Left cardiac atrium (tissue), 4 donors: ENCODE measurements at places on chromosomes 1 and 21.

GRCh38 chr1:10789803-10790702 is 6.4 kb downstream of the CASZ1 start:
- DNase-seq = no peak

DNA sequence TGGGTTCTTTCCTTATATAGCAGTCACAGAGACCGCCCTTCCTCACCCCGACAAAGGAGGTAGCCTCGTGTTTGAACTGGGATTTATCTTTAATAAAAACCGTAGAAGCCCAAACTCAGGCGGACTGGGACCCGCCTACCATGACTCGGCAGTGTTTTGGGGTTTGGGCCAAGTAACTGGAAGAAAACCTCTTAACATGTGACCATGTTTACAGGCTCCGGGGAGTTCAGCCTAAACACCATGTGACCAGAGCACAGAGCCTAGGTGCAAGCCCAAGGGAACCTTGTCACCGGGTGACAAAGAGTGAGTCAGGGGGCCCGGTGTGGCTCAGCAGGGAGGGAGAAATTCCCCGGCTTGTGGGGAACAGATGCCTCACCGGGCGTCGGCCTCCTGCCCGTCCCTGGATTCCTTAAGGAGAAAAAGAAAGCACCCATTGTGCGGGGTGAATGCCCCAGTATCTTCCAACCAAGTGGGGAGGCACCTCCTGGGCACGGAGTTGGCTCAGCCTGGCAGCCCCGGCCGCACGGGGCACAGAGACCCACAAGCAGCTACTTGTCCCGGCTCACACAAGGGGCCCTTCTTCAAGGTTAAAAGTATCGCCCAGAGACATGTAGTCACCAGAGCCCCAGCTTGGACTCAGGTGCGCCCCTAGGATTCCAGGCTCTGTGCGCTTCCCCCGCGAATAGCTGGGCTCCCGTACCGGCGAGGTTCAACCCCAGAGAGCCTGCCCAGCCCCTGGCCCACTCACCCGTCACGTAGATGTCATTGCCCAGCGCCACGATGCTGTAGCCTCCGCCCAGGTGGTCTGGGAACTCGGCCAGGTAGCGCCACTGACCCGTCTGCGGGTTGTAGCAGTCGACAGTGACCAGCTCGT is 1.4 kb downstream of the KLHL21 start:
- DNase-seq = peak; percentile 79

DNA sequence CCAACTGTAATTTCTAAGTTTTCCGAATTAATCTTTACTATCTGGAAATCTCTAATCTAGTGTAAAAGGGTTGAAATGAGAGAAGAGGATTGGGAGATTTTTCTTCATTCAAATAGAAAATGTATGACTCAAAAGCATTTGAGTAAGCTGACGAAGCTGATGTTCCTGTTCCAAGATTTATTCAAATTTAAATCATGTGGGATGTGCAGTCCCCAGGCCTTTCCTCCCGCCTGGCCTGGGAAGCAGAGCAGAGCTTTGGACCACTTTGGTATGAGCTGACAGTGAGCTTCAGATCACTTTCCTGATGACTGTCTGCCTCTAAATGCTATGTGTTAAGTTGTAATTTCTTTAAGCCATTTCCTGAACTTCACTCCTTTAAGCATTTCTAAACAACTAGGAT is 192.0 kb downstream of the DHRS3 start:
- DNase-seq = no peak

- DNase-seq = no peak
These were observed 5.9 kb upstream of the ATP1A2 start for GRCh38 chr1:160109686-160110085.

- peak; percentile 45 for DNase-seq
These were observed 511 bp downstream of the DNTTIP2 start for GRCh38 chr1:93878501-93878888.

DNA sequence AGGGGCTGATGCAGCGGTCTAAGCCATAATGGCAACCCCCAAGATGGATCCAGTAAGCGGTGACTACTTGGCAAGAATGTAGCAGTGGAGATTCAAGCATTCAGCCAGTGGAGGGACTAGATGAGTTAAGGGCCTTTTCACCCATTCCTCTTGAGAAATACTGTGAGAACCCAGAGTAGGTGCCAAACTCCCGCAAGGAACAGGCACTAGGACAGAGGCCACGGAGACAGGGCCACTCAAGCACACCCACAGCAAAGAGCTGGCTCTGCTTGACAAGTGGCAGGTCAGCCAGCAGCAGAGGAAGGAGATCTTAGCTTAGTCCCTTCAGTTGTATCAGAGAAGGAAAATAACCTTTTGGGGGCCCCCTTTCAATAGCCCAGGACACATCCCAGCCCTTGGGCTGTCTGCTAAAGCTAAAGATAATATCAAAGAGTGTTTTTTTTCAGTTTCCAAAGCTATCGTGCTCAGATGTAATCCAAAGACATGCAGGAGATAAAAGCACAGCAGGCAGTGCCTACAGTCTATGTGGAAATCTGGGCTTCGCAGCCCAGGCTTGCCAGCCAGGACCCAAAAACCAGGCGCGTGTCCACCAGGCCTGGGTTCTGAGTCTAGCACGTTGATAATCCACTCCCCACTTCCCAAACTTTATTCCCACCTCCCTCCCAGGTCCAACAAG is 62.0 kb upstream of the GOLT1A start:
- no peak for DNase-seq

GRCh38 chr1:235021321-235021720 is 107.3 kb downstream of the TOMM20 start:
- DNase-seq = no peak

GRCh38 chr1:199657449-199657848 is 370.1 kb upstream of the NR5A2 start:
- DNase-seq = no peak

DNA sequence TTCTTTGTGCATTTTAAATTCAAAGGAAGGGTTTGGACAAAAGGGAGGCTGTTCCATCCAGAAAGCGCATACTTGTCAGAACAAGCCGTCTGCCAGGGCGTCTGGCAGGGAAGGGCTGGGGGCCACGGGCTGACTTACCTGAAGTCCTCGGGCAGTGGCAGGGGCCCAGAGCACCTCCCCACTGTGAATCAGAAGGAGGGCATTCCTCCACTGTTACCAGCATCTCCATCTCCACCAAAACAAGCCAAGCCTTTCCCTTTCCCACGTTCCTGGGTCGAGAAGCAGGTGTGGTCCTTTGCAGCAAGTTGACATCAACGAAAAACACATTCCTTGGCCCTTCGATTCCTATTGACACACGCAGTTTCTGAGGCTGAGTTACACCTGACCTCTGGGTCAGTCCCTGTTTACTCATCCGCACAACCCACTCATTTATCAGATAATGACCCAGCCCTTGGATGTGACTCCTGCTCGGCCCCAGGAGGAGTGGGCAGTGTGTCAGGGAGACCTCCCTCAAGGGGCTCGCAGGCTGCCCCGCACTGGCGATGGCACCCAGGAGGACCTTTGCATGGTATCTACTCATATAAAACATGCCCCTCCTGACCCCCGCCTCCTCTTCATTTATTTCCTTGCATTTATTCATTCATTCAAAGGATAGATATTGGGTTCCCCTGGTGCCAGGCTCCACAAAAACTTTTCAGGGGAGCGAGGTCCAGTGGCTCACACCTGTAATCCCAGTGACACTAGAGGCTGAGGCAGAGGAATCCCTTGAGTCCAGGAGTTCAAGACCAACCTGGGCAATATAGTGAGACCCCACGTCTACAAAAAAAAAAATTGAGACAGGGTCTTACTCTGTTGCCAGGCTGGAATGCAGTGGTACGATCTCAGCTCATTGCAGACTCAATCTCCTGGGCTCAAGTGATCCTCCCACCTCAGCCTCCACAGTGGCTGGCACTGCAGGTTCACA is 60.2 kb downstream of the TOMM20 start:
- no peak for DNase-seq

DNA sequence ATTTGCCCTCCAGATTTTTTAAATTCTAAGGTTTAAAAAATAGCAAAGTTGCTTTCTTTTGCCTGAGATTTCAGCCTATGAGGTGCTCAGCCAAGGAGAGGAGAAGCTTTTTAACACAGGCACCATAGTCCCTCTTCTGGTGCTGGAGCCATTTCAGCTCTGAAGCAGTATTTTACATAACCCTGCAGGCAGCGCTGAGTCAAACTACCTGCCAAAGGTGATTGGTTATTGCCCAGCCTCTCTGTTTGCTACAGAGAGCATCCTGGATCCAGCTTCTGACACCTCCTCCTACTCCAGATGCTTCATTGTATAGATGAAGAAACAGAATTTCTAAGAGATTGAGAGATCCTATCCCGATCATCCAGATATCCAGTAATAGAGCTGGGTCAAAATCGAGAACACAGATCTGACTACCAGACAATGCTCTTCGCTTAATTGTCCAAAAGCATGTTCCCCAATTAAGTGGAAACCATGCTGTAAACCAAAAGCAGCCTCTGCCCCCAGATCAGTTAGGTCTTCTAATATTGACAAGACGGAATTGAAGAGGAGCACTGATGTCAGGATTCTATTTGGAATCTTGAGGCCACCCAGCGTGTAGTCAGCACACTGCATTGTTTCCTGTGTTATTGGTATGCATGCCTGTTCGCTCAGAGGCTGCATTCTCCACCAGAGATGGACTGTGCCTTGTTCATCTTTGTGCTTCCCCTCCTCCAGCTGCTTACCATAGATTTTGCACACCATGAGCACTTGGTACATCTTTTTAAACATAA is 22.1 kb downstream of the RGS8 start:
- no peak for DNase-seq

DNA sequence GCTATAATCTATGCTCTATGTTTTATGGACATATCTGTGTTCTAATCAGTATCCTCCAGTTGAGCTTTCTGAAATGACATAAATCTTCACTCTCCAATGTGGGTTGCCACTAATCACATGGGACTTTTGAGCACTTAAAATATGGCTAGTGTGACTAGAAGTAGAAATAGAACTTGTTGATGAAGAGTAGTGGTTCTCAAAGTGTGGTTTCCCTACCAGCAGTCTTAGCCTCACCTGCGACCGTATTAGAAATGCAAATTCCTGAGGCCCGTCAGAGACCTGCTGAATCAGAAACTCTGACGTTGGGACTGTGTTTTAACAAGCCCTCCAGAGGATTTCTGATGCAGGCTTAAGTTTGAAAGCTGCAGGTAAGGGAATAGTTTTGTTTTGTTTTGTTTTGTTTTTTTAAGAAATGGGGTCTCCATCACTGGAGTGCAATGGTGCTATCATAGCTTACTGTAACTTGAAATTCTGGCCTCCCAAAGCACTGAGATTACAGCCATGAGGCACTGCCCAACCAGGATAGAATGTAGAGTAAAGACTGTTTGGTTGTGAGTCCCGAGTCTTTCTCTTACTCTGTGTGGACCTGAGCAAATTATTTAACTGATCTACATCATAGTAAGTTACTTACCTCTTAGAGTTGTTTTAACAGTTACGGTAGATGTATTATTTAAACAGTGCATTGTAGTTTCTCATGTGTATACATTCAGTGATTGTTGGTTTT is 21.7 kb downstream of the GLRX2 start:
- DNase-seq = no peak

DNA sequence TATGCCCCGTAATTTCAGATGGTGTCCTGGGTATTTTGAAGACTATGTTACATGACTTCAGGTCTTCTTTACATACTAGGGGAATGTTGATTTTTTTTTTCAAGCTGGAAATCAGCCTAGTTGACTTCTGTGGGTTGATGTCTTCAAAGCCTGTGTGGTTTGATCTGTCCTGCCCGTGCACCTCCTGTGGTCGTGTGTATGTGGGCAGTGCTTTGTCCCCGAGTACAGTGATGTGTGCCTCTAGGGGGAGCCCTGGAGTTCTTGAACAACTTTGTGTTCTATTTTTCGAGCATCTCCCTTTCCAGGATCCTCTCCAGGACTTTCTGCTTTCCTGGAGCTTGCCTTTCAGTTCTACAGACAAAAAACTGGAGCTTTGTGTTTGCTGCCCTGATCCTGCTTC is 28.9 kb downstream of the OBSCN start:
- DNase-seq = peak; percentile 60

GRCh38 chr1:184433956-184434502 is 47.2 kb downstream of the C1orf21 start:
- no peak for DNase-seq

- DNase-seq = no peak
These were observed 190.7 kb upstream of the KIAA0040 start for GRCh38 chr1:175383239-175383638.

- no peak for DNase-seq
These were observed 2.1 kb upstream of the LCE2C start for GRCh38 chr1:152673016-152673415.

- no peak for DNase-seq
These were observed 27.1 kb downstream of the GBP2 start for GRCh38 chr1:89098857-89099256.

GRCh38 chr1:226424221-226425003 is 16.5 kb upstream of the PARP1 start:
- no peak for DNase-seq

DNA sequence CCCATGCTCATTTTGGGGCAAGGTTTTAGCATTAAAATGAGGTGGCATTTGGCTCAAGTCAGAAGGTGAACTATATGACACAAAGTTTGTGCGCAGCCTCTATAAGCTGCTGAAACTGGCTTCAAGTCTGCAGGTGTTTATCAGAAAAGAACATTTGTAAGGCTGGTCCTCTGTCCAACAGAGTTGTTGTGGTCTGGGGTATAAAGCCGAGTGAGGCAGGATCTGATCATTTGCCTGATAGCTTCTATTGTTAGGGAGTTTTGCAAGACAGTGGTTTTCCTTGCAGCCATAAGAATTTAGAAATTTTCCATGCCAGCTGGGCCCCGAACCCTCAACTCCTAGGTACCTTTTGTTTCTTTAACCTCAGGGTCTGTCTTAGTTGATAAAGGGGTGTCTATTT is 130.8 kb downstream of the PGBD5 start:
- DNase-seq = no peak

GRCh38 chr1:87757676-87758075 is 429.0 kb downstream of the LMO4 start:
- DNase-seq = no peak

GRCh38 chr1:67860776-67861175 is 27.5 kb upstream of the GNG12 start:
- DNase-seq = no peak

- no peak for DNase-seq
These were observed 570 bp upstream of the VASH2 start for GRCh38 chr1:212949771-212950170.

DNA sequence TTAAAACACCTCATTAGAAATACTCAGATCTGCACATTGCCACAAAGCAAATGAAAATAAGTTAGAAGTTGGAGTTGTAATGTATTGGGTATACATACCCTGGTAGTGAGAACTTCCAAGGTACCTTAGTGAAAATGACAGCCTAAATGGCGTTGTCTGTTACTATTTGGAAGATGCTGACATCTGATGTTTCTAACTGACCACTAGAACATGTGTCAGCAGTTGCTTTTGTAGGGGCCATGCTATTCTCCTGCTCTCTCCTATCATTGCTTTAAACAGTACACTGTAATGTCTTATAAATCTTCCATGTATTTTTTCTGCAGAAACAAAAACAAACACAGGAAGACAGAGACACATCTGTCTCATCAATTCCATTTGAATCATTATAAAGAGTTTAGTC is 40.1 kb downstream of the LAMC1 start:
- no peak for DNase-seq

- DNase-seq = no peak
These were observed 891 bp downstream of the HMGN1 start for GRCh38 chr21:39348040-39348354.
